Globus pallidus (tissue), 1 donor: ENCODE measurements at places on chromosomes 7 and 10.

DNA sequence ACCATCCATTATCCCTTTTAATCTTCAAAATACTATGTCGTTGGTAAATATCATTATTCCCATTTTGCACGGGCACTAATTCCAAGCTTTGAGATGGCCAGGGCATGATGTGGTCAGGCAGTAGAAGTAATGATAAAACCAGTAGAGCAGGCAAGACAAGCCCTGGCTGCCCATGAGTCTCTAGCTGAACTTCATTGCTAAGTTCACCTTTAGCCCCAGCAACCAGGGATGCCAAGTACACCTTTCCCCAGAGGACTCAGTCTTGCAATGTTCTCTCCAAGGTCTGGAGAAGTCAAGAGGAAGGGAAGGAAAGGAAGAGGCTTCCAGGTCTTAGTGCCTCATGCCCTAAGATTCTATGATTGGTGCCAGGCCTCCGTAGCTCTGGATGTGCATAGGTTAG, 203.2 kb downstream of the PLXNA4 start:
- no peak for DNase-seq

GRCh38 chr7:93279541-93279940, 47.4 kb downstream of the VPS50 start:
- no peak for DNase-seq

GRCh38 chr7:118945911-118946682, 721.6 kb downstream of the ANKRD7 start:
- no peak for DNase-seq

DNA sequence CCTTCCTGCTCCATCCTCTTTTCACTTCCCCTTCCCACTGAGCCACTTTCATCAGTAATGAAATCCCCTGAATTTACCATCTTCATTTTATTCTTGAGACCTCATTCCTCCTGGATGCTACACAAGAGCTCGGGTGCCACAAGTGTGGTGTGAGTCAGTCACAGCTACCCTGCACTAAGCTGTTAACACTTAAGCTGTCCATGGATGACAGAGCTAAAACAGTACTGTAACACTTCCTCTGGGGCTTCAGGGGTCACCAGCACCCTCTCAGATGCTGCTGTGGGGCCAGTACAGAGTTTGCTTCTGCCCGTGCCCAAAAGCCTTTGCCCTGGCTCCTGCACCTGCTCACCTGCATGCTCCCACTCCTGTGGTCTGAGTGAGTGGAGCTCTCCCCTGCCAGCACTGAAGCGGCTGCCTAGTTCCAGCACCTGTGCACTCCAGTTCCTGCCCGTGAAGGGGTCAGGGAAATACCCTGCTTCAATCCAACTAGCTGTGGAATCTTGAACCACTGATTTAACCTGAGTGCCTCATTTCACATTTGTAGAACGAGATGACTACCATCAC, 71.9 kb downstream of the POT1 start:
- no peak for DNase-seq

- peak; percentile 18 for DNase-seq
Observed at GRCh38 chr7:114083166-114084001, 164.6 kb upstream of the PPP1R3A start.

- no peak for DNase-seq
Observed at GRCh38 chr10:75646916-75647315, 215.5 kb downstream of the LRMDA start.
